ENCODE measurements at places on chromosomes 11 and 22. TPM values are rescaled to one million over a fixed set of nuclear protein-coding genes. Genes with fewer than 3 reads are reported as not detected.

Gene APOL5
- not detected for total RNA-seq

Gene EHF
- total RNA-seq = 0.18 TPM

Gene TEAD1
- total RNA-seq = 131 TPM

Gene UBQLNL
- 0.36 TPM for total RNA-seq
